NCI-H1092 (cell line): ENCODE measurements at places on chromosomes 7 and 10.
A peak's percentile ranks its signal among the peaks of the same experiment; 100 is the strongest.

- DNase-seq: no peak
Observed at GRCh38 chr7:28556671-28557070, 144.4 kb downstream of the CREB5 start.

DNA sequence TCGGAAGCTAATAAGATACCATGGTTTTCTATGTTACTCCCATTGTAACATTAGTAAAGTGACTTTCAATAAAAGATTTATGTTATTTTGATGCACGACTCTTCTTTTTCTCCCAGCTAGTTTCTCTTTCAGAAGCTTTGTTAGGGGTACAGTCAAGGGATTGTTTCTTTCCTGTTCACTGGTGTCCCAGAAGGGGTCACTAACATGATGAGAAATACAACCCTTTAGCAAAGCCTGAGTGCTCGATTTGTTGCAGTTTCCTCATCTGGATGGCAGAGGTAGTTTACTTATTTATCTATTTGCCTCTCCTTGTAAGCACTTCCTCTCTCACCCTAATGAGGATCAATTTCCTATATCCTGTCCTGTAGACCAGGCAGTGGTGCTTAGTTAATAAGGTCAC, 17.0 kb downstream of the SRI start:
- no peak for DNase-seq

- DNase-seq: no peak
Observed at GRCh38 chr7:94417901-94418300, 23.2 kb downstream of the COL1A2 start.

- DNase-seq: no peak
Observed at GRCh38 chr7:123024989-123025758, 29.7 kb upstream of the TAS2R16 start.

DNA sequence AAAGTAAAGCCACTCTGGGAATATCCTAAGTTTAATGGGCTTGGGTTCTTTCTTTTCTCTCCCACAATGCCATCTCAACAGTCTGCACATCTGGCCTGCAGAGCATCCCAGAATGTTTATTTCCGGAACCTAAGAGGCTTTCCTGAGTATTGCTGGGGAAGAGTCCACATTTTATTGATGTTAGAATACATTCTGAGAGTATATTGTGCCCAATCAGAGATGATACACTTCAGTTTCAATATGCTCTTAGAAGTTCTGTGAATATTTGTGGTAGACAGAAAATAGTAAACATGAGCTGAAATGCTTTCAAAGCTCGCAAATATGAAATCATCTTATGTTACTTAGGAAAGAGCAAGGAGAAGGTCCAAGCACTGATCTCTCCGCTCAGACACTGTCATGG, 200.6 kb downstream of the TWIST1 start:
- no peak for DNase-seq

- DNase-seq: no peak
Observed at GRCh38 chr7:80907141-80907601, 11.7 kb downstream of the SEMA3C start.

GRCh38 chr10:112857493-112857892, 92.6 kb upstream of the TCF7L2 start:
- DNase-seq: no peak

DNA sequence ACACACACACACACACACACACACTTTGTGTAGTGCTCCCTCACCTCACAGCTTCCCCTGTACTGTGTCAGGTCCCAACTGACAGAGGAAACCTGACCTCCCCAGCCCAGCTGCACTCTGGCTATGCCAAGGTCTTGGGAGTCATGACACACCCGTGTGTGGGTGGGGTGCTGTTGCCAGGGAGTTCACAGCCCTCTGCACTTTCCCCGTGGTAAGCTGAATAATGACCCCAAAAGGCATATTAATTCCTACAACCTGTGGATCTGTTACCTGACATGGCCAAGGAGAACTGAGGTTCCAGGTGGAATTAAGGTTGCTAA, 8.9 kb upstream of the NANOS1 start:
- DNase-seq: no peak

DNA sequence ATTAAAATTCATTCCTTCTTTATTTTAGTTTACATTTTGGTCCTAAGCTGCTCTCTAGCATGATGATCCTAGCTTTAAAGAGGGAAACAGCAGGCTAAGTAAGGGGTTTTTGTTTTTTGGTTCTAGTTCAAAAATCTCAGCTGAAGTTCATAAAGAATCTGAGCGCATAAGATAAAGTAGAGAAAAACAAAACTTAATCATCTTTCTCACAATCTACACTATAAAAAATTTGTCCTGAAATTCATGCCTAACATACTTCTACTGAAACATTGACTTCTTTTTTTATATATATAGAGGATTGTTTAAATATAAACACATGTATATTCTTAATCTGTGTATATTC, 6.8 kb upstream of the IGF2BP3 start:
- DNase-seq: no peak

GRCh38 chr7:8628656-8629055, 195.2 kb downstream of the NXPH1 start:
- DNase-seq: no peak

- peak; percentile 45 for DNase-seq
Observed at GRCh38 chr7:131040467-131040932, 287.2 kb upstream of the MKLN1 start.

GRCh38 chr7:2830609-2831376, 13.3 kb downstream of the GNA12 start:
- no peak for DNase-seq

GRCh38 chr7:55072251-55072650, 53.4 kb downstream of the EGFR start:
- DNase-seq: no peak

DNA sequence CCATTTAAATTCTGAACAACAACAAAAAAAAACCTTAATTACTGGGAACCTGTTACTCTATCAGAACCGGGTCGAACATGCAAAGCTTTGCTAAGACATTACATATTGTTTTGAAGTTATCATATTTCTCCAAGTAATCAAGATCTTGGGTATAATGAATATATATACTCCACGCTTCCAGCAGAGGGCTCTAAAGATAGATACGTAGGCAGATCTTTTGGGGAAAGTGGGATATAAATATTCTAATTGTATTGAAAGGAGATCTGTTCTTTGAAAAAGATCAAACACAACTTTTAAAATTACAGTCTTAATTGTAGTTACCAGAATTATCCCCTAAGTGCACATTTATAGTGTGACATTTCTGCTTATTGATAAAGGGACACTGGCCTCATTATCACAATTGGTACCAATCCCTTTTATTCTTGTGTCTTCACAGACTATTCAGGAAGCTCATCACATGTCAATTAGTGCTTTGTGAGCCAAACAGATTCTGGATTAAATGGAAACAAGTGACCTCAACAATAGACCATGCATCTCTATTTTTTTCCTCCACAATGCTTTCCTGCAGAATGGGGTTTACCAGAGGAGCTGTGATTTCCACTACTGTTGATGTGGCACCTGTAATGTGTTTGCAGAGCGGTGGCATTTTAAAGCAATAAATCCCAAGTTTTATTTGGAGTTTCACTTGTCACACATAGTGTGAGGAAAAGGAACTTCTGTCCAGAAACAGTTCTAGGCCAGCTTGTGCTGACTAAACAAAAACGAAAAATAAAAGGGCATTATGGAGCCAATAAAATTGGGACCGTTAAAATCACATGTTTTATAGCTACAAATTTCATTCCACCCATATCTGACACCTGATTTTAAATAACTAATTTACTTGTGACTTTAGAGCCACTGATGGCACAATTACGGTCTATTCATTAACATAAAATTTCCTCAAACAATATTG, 122.4 kb downstream of the CTTNBP2 start:
- DNase-seq: peak; percentile 35

- DNase-seq: no peak
Observed at GRCh38 chr7:137980308-137980707, 21.6 kb downstream of the CREB3L2 start.

DNA sequence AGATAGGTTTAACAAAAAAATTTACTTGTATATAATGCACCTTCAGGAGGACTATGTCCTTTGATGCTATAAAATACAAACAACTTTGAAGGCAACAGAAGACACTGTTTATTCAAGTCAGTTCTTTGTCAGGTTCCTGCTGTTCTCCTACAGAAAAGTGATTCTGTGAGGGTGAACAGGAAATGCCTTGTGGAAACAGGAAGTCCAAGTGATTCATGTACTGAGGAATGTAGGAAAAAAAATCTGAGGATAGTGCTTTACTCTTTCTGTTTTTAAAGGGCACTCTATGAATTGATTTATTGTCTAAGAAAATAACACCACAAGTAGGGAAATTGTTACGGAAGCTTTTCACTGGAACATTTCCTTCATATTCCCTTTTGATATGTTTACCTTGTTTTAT, 171.9 kb downstream of the HDAC9 start:
- no peak for DNase-seq

GRCh38 chr10:76185471-76186301, 754.3 kb downstream of the LRMDA start:
- no peak for DNase-seq

DNA sequence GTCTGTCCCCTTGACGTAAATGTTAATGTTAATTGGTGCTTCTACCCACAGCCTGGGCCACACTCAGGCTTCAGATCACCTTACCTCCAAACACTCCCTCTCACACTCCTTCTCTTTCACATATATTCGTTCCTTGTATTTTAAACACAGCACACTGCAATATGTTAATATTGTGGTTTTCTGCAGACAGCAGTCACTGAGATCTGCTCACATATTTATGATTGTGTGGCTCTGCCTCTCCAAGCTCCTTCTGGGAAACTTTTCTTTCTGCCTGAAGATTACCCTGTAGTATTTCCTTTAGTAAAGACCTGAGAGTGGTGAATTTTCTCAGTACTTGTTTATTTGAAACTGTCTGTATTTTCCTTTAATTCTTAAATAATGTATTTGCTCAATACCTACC, 104.7 kb downstream of the VWC2 start:
- DNase-seq: no peak

DNA sequence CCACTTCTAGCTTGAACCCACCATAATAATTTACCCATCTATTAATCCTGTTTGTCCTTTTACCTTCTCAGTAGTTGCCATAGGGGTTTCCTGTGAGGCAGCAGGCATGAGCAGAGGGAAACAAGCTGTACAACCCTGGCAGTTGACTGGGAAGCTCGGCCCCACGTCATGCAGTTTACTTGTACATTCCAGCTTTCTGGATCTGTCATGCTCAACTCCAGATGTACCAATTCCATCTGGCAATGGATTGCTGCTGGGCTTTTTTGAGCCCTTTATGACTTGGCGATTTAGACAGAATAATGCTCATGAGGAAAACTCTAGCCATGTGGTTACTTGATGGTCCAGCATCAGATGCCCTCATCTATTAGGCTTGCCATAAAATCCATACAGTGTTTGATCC, 112.5 kb downstream of the GNAI1 start:
- no peak for DNase-seq

DNA sequence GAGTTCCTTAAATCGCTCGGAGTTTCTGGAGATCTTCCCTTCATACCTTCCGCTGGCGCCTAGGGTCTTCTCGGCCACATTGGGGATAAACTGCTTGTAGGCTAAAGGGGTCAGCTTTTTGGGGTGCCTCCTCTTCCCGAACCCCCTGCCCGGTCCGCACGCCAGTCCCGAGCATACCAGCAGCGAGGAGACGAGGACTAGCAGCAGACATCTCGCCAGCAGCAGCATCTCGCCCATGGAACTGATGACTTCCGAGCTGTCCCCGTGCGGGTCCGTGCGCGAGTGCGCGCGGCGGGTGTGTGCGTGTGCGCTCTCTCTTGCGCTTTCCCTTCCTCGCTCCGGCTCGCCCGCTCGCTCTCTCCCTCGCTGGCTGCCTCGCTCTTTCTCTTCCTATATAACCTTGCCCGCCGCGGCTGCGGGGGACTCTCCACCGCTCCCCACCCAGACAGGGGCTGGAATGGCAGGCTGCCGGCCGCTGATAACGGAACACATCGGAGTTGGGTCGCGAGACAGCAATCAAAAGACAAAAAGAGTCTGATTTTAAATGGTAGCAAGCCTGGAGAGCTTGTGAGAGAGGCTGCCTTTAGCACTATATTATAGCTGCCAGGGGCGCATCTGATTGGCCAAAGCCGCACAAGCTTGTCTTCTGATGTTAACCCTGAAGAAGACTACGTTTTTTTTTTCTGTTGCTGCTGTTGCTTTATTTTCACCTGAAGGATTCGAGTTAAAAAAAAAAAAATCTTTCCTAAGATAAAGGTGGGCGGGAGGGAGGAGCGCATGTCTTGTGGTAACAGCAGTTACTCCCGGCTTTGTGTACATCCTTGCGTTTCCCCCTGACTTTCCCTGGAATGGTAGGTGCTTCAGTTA, at the start of gene SHH:
Gene SHH (minus strand): TSS at position 569 of the 867 bp plus-strand sequence. CDS start 341 bp downstream, at position 228.
- no peak for DNase-seq

GRCh38 chr10:31209478-31209877, 109.5 kb upstream of the ZEB1 start:
- DNase-seq: no peak

- no peak for DNase-seq
Observed at GRCh38 chr7:19648791-19649190, 60.0 kb downstream of the POLR1F start.

DNA sequence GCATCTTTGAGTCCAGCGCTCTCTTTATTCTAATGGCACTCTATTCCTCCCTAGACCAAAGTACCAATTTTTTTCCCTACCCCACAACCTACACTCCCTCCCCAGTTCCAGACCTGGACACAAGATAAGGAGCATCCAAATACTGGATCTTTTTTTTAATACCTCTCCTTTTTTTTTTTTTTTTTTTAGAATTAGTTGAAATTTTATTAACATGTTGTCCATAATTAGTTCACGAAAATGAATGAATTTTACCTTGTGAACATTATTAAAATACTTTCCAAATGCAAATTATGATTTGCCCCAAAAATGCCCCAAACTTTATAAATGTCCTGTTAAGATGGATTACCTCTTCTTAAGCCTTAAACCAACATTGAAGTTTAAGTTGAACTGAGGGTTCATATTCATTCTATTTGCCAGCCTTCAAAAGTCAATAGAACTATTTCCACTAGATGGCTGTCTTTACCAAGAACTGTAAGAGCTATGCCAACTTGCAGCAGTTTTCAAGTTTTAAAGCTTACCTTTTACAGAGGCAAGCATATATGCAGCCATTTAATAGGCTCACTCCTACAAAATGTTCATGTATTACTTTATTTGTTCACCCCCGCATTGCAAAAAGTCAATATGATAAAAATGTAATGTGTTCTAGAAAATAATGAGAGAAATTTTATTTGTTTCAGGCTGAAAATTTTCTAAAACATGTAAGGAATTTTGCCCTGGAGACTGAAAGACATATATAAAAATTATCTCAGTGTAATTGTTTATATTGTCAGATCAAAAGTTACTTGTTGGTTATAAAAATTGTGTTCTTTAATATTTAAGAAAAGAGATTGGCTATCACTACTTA, 39.7 kb upstream of the TNKS2 start:
- no peak for DNase-seq

GRCh38 chr10:129090165-129090564, 376.9 kb upstream of the MGMT start:
- DNase-seq: no peak
